ENCODE measurements at places on chromosomes 1 and 21.

- no peak for DNase-seq
- H3K4me1 ChIP-seq = no peaks in the 10 kb centered on the region
- no peak overlapping the region for H3K27ac ChIP-seq
- no peaks in the 10 kb centered on the region for H3K27me3 ChIP-seq
- no peaks in the 10 kb centered on the region for H3K36me3 ChIP-seq
Measured at GRCh38 chr1:189510827-189511226, 966.8 kb downstream of the BRINP3 start.

GRCh38 chr1:227849251-227849650 is 33.8 kb downstream of the PRSS38 start:
- no peaks in the 10 kb centered on the region for H3K4me1 ChIP-seq
- H3K36me3 ChIP-seq = no peaks in the 10 kb centered on the region
- H3K27ac ChIP-seq = no peak overlapping the region
- no peak overlapping the region for H3K4me3 ChIP-seq

DNA sequence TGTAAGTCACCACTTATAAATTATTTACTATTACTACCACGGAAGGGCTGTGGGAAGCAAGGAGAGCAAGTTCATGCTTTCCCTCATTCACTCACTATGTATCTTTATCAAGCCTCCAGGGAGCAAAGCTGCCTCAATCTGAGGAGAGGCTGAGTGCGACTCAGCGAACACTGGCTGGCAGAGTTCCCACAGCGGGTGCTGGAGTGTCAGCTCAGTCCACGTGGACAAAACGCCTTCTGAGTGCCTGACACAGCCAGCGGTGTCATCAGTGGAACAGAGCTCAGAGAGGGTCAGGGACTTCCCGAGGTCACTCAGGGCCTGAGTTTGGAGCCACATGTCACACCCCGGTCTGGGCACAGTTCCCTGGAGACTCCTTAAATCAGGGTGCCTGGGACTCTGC is 16.9 kb downstream of the MATN1 start:
- no peak for DNase-seq
- H3K36me3 ChIP-seq = no peaks in the 10 kb centered on the region
- H3K27me3 ChIP-seq = peaks cover 3% of the 10 kb centered on the region
- no peak overlapping the region for H3K4me3 ChIP-seq

DNA sequence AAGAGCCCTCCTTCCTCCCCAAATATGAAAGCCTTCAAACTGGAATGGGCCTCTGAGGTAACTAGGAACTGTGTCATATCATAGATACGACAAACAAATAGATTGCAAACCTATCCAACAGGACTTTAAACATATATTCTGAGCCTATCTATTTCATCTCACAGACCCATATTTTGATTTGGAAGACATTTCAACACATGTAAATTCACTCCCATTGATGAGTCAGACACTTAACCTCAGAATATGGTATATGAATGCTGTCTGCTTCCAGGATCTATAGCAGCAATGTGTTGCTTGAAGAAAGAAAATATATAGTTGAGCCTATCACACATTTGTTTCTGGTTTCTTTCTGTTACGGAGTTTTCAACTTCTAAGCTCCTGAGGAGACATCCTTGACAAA is 221.9 kb upstream of the SAMSN1 start:
- DNase-seq = no peak
- no peak overlapping the region for H3K4me3 ChIP-seq

GRCh38 chr1:55696181-55696754 is 481.1 kb upstream of the USP24 start:
- no peaks in the 10 kb centered on the region for H3K27me3 ChIP-seq
- H3K36me3 ChIP-seq = no peaks in the 10 kb centered on the region
- H3K27ac ChIP-seq = peak overlapping the region; percentile 58
- DNase-seq = peak; percentile 81
- H3K4me3 ChIP-seq = no peak overlapping the region

- no peak overlapping the region for H3K27ac ChIP-seq
- DNase-seq = no peak
- H3K27me3 ChIP-seq = no peaks in the 10 kb centered on the region
- no peak overlapping the region for H3K4me3 ChIP-seq
- peaks cover 9% of the 10 kb centered on the region for H3K4me1 ChIP-seq
Measured at GRCh38 chr1:81756872-81757271, 43.9 kb upstream of the ADGRL2 start.

- H3K36me3 ChIP-seq = no peaks in the 10 kb centered on the region
- peak overlapping the region; percentile 92 for H3K27ac ChIP-seq
- H3K4me3 ChIP-seq = peak overlapping the region; percentile 79
- DNase-seq = no peak
Measured at GRCh38 chr1:46133181-46133658, 791 bp upstream of the PIK3R3 start.

GRCh38 chr1:31984419-31985347 is 29.0 kb upstream of the KHDRBS1 start:
- no peaks in the 10 kb centered on the region for H3K27me3 ChIP-seq
- H3K36me3 ChIP-seq = no peaks in the 10 kb centered on the region
- no peak overlapping the region for H3K4me3 ChIP-seq
- no peak for DNase-seq
- peaks cover 14% of the 10 kb centered on the region for H3K4me1 ChIP-seq

DNA sequence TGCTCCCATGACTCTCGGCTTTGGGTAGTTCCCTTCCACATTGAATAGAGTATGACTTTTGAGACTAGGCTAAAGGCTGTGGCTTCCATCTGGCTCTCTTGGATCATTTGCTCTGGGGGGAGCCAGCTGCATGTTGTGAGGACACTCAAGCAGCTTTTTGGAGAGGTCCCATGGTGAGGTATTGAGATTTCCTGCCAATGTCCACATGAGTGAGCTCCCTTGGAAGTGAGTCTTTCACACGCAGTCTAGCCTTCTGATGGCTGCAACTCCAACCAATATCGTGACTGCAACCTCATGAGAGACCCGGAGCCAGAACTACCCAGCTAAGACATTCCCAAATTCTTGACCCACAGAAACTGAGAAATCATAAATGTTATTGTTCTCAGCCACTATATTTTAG is 127.7 kb upstream of the KAZN start:
- H3K27ac ChIP-seq = no peak overlapping the region
- H3K36me3 ChIP-seq = no peaks in the 10 kb centered on the region
- no peak for DNase-seq

DNA sequence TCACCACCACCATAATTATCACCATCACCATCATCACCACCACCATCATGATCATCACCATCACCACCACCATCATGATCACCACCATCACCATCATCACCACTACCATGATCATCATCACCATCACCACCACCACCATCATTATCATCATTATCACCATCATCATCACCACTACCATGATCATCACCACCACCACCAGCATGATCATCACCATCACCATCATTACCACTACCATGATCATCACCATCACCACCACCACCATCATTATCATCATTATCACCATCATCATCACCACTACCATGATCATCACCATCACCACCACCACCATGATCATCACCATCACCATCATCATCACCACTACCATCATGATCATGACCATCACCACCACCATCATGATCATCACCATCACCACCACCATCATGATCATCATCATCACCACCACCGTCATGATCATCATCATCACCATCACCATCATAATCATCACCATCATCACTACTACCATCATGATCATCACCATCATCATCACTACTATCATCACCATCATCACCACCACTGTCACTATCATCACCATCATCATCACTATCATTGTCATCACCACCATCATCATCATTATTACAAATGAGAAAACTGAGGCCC is 60.2 kb downstream of the TRABD2B start:
- H3K27me3 ChIP-seq = peaks cover under 1% of the 10 kb centered on the region
- H3K4me3 ChIP-seq = no peak overlapping the region
- H3K36me3 ChIP-seq = no peaks in the 10 kb centered on the region

DNA sequence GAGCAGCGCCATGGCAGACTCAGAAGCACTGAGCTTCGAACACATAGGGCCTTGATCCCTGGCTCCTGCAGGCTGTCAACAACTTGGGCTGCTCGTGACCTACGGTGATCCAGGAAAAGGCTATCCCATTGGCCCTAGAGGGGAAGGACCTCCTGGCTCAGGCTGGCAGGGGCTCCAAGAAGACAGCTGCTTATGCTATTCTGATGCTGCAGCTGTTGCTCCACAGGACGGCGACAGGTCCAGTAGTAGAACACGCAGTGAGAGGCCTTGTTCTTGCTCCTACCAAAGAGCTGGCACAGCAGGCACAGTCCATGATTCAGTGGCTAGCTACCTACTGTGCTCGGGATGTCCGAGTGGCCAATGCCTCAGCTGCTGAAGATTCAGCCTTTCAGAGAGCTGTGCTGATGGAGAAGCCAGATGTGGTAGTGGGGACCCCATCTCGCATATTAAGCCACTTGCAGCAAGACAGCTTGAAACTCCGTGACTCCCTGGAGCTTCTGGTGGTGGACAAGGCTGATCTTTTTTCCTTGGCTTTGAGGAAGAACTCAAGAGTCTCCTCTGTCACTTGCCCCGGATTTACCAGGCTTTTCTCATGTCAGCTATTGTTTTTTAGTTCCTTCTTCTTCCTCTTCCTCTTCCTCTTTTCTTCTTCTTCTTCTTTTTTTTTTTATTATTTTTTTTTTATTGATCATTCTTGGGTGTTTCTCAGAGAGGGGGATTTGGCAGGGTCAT is 18.9 kb downstream of the ITLN2 start:
- H3K27me3 ChIP-seq = no peaks in the 10 kb centered on the region
- H3K36me3 ChIP-seq = no peaks in the 10 kb centered on the region
- no peak overlapping the region for H3K4me3 ChIP-seq
- H3K4me1 ChIP-seq = no peaks in the 10 kb centered on the region

- DNase-seq = no peak
- H3K27me3 ChIP-seq = no peaks in the 10 kb centered on the region
- no peaks in the 10 kb centered on the region for H3K4me1 ChIP-seq
- peaks cover 27% of the 10 kb centered on the region for H3K36me3 ChIP-seq
Measured at GRCh38 chr1:93899543-93900207, 9.6 kb downstream of the GCLM start.

DNA sequence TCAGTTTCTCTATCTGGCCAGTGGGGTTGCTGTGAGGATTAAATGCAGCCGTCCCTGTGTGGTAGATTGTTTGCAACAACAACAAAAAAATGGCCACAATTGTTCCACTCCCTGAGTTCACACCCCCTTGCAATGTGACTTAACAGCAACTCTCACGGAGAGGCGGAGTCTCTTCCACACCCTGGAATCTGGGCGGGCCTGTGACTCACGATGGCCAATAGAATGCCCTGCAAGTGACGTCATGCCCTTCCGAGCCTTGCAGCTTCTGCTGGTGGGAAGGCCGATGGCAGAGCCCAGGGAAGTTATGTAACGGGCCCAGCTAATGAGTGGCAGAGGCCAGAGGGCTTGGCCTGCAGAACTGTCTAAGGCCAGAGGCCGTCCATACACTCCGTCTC is 87.9 kb downstream of the RIPK4 start:
- peaks cover 58% of the 10 kb centered on the region for H3K4me1 ChIP-seq
- DNase-seq = peak; percentile 96
- H3K27me3 ChIP-seq = no peaks in the 10 kb centered on the region
- H3K36me3 ChIP-seq = no peaks in the 10 kb centered on the region
- H3K27ac ChIP-seq = peak overlapping the region; percentile 93

GRCh38 chr1:119815361-119815760 is 4.1 kb upstream of the REG4 start:
- H3K27me3 ChIP-seq = no peaks in the 10 kb centered on the region
- no peak overlapping the region for H3K27ac ChIP-seq
- no peak overlapping the region for H3K4me3 ChIP-seq
- H3K4me1 ChIP-seq = no peaks in the 10 kb centered on the region
- H3K36me3 ChIP-seq = no peaks in the 10 kb centered on the region

DNA sequence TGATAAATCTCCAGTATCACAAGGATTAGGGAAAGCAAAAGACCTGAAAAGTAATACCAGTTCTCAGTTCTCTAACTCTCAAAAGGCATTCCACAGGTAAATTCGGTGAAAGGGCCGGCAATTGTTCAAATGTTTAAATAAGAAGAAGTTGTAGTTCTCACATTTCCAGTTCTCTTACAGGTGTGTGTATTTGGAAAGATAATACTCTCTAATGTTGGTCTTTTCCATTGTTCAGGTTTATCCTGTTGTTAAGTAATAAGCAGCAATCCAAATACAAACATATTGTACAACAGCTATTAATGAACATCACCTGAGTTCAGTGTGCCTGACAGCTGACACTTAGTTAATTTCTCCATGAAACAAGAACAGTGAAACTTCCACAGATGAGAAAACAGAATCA is 13.2 kb upstream of the PRKAB2 start:
- no peak overlapping the region for H3K4me3 ChIP-seq
- no peaks in the 10 kb centered on the region for H3K4me1 ChIP-seq
- H3K27ac ChIP-seq = no peak overlapping the region
- no peak for DNase-seq

DNA sequence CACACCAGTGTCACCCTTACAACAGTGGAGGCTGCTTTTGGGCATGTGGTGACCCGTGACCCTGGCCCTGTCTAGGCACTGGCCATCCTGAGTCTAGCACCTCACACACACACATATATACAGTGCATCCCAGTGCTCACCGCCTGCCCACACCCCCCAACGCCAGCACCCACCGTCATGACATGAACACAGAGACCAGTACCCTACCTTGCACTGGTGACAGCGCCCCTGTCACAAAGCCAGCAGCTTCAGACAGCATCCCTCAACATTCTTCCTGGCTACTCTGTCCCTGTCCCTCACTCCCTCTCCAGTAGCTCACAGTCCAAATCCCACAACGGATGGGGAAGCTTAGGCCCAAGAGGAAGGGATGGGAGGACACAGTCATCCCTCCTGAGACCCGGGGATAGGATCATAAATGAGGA is 27.1 kb downstream of the AHDC1 start:
- DNase-seq = no peak
- no peaks in the 10 kb centered on the region for H3K27me3 ChIP-seq
- no peaks in the 10 kb centered on the region for H3K36me3 ChIP-seq

DNA sequence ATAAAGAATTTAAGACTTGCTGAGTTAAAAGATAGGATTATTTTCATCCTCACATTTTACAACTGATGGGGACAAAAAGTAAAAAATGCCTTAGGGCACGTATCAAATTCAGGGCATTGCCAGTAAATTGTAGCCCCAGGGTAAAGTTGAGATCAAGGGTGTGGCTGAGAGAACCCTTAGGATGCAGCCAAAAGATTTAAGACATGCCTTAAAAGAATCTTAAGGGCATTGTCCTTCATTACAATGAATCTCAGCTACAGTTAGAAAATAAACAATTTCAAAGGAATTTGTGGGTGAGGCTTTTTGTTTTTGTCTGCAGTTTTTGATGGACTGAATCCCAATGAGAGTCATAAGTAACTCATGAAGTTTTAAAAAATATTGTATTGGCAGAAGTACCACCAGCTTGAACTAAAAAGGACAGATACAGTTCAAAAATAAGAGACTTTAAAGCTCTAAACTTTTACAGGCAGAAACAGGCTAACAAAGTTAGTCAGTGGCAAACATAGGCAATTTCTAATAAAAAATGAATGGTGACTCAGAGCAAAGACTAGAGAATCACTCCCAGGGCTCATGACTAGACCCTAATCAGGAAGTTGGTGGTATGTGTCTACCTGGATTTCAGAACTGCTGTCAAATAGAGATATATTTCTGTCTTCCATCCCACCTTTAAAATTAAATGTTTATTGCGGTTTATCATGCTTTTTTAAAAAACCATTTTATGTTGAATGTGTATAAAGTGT is 165.1 kb upstream of the SNX7 start:
- H3K4me3 ChIP-seq = no peak overlapping the region
- no peak for DNase-seq
- H3K4me1 ChIP-seq = no peaks in the 10 kb centered on the region
- H3K36me3 ChIP-seq = no peaks in the 10 kb centered on the region
- no peak overlapping the region for H3K27ac ChIP-seq
- no peaks in the 10 kb centered on the region for H3K27me3 ChIP-seq

GRCh38 chr1:206575165-206575893 is 36.9 kb downstream of the EIF2D start:
- H3K36me3 ChIP-seq = no peaks in the 10 kb centered on the region
- H3K27me3 ChIP-seq = no peaks in the 10 kb centered on the region
- peak overlapping the region; percentile 60 for H3K27ac ChIP-seq
- H3K4me3 ChIP-seq = no peak overlapping the region
